ENCODE measurements at places on chromosomes 16 and 17.
A peak's percentile ranks its signal among the peaks of the same experiment; 100 is the strongest.

DNA sequence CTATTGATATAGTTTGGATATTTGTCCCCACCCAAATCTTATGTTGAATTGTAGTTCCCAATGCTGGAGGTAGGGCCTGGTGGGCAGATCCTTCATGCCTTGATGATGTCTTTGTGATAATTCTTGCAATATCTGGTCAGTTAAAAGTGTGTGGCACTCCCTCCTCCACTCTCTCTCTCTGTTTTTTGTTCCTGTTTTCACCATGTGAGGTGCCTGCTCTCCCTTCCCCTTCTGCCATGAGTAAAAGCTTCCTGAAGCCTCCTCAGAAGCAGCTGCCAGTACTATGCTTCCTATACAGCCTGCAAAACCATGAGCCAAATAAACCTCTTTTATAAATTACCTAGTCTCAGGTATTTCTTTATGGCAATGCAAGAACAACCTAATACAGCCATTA is 47.3 kb downstream of the TOM1L2 start:
- DNase-seq: no peak

DNA sequence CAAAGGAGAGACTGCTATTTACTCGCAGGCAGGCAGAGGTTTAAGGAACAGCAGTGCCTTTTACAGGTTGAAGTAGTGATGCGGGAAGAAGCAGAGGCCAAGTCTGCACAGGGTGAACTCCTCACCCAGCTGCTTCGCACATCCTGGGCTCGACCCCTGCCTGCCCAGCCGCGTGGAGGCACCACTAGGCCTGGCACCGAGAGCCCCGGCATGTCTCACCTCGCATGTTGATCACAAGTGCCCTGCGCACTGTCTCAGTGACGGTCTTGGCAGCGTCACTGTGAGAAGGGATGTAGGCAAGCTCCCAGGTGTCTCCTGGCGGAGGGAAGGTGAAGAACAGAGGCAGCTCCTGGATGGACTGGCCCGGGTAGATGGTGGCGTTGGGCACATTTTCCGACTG is 14.7 kb downstream of the ABCA3 start:
- no peak for DNase-seq

GRCh38 chr16:67967183-67967957 is 1.1 kb downstream of the SLC12A4 start:
- DNase-seq: no peak

GRCh38 chr16:71933913-71934695 is 38.8 kb downstream of the IST1 start:
- no peak for DNase-seq

DNA sequence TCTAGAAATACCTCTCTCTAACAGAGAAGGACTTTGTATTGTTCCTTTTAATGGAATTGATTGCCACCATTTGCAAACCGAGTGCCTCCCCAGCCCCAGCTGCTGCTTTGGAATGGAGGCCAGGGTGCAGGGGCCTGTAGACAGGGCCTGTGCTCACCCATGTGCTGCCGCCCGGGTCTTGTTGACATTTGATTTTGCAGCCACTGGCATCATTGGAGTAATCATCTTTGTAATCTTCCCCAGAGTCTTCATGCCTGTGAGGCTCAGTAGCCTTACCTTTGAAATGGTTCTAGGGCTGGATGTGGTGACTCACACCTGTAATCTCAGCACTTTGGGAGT is 119.8 kb downstream of the CLEC16A start:
- DNase-seq: no peak

GRCh38 chr17:1492249-1493206 is at the start of gene MYO1C:
Gene MYO1C, minus strand, starts transcription at chr17:1492686. Its CDS starts 199 bp downstream, at chr17:1492487.
- no peak for DNase-seq

GRCh38 chr16:12811441-12812383 is 8.0 kb upstream of the CPPED1 start:
- DNase-seq: no peak

- DNase-seq: no peak
Measured at GRCh38 chr16:79329166-79329521, 271.4 kb downstream of the MAF start.

- no peak for DNase-seq
Measured at GRCh38 chr17:51402899-51403298, 142.6 kb downstream of the UTP18 start.

- no peak for DNase-seq
Measured at GRCh38 chr17:2964831-2965230, 98.6 kb downstream of the OR1D5 start.

DNA sequence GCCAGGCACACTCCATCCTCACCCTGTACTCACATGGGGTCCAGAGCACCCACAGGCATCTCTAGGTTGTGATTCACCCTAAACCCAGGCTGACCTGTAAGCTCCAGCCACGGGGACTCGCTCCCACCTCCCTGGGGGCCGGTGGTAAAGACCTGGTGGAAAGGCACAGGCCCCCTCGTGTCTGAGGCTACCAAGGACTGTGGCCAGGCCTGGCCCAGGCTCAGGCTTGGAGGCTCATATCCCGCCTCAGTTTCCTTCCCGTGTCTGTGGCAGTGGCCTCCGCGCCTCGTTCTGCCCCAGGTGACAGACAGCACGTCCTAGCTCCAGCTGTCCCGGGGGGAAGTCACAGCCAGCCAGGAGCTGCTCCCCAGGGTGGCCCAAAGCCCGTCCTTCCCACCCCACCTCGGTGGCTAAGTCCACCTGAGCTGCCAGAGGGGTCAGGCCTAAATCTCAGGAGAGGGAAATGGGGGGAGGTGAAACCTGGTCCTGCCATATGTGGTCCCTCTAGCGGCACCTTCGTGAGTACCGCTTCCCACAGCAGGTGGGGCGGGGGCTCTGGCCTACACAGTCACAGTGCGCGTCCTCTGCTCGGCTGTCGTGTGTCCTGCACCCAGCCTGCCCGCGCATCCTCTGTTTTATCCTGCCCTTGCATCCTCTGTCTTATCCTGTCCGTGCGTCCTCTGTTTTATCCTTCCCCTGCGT is 12.6 kb downstream of the CDH15 start:
- DNase-seq: no peak

- no peak for DNase-seq
Measured at GRCh38 chr17:45904866-45905265, 10.5 kb downstream of the MAPT start.

GRCh38 chr17:5219536-5219935 is 15.1 kb downstream of the SCIMP start:
- no peak for DNase-seq

DNA sequence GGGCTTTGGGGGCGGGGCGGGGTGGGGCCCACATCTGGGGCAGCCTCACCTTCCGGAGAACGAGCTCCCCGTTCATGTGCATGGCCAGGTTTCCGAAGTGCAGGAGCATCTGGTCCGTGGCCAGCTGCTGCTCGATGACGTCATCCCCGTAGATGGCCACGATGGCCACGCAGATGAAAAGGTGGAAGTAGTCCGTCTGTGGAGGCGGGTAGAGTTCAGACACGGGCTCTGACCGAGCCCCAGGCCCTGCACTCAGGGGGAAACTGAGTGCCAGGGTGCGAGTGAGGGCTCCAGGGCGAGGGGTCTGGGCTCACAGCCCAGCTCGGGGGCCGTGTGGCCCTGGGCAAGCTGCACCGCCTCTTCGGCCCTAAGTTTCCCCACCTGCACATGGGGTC is 93.7 kb downstream of the TBC1D16 start:
- DNase-seq: no peak

DNA sequence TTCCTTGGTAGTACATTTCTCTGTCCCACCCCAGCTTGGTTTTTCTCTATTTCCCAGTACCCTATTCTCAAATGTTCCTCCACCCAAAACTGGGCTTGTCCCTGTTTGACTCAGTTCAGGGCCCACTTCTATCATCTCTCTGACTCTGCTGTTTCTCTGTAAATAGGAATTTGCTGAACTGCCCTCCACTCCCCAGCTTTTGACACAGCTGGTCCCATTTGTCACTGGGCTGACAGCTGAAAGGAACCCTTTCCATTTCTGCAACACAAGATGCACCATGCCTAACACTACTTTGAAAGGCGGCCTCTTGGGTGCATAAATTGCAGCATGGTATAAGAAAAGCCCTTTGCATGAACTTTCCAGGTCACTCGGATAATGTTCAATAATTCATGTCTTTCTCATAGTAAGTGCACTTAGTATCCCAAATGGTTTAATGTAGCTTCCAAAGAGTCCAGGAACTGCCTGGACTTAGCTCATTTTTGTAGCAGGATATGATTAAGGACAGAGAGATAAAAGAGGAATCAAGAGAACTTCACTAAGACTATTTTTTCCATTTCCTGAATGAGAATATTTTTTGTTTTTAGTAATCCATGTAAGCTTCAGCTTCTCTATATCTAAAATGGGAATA is 256.7 kb downstream of the CDH11 start:
- no peak for DNase-seq

DNA sequence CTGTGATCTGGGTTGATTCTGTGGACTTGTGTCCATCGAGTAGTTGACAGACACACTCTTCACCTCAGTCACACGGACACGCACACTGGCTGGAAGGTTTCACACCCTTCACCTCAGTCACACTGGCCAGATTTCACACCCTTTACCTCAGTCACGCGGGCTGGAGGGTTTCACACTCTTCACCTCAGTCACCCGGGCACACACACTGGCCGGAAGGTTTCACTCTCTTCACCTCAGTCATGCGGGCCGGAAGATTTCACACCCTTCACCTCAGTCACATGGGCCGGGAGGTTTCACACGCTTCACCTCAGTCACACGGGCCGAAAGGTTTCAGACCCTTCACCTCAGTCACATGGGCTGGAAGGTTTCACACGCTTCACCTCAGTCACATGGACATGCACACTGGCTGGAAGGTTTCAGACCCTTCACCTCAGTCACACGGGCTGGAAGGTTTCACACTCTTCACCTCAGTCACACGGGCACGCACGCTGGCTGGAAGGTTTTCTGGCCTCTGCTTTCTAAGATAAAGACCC is 96.2 kb downstream of the PGS1 start:
- no peak for DNase-seq

GRCh38 chr17:75390982-75391381 is 14.5 kb downstream of the GRB2 start:
- DNase-seq: no peak

GRCh38 chr16:52757746-52758472 is 211.0 kb upstream of the TOX3 start:
- DNase-seq: no peak

- no peak for DNase-seq
Measured at GRCh38 chr16:31132303-31132979, 3.1 kb downstream of the PRSS8 start.

DNA sequence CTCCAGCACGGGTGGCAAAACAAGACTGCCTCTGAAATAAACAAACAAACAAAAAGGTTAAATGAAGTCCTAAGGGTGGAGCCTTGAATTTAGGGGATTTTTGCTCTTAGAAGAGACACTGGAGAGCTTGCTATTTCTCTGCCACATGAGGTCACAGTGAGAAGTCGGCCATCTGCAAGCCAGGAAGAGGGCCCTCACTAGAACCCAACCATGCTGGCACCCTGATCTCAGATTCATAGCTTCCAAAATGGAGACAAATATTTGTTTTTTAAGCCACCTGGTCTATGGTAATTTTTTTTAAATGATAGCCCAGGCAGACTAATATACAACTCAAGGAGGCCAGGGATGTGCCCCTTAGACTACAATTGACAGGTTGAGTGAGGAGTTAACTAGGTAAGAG is 255.5 kb downstream of the XYLT1 start:
- no peak for DNase-seq

GRCh38 chr16:27449434-27450195 is 47.6 kb downstream of the IL21R start:
- no peak for DNase-seq

- DNase-seq: peak; percentile 62
Measured at GRCh38 chr17:40345161-40345993, 19.2 kb downstream of the GJD3 start.

- no peak for DNase-seq
Measured at GRCh38 chr17:46141645-46142044, 51.6 kb downstream of the KANSL1 start.

DNA sequence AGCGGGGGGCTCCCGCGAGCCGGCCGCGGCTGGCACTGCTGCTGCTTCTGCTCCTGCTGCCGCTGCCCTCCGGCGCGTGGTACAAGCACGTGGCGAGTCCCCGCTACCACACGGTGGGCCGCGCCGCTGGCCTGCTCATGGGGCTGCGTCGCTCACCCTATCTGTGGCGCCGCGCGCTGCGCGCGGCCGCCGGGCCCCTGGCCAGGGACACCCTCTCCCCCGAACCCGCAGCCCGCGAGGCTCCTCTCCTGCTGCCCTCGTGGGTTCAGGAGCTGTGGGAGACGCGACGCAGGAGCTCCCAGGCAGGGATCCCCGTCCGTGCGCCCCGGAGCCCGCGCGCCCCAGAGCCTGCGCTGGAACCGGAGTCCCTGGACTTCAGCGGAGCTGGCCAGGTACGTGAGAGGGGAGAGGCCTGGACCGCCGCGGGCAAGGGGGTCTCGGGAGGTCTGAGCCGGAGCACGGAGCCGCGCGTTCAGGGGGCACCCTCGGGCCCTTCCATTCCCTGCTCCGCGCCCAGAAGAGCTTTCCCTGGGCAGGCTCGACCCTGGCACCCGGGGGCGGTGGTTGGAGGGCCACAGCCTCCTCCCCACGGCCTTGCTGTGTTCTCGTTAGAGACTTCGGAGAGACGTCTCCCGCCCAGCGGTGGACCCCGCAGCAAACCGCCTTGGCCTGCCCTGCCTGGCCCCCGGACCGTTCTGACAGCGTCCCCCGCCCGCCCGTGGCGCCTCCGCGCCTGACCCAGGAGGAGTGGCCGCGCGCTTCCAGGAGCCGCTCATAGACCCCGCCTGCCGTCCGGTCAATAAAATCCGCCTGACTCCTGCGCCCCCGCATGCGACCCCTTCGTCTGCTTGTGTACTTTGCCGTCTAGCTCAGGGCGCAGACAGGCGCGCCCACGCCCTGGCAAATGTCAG is 591 bp downstream of the NPW start:
- no peak for DNase-seq

GRCh38 chr17:1918346-1919162 is 88.7 kb downstream of the RPA1 start:
- DNase-seq: no peak

DNA sequence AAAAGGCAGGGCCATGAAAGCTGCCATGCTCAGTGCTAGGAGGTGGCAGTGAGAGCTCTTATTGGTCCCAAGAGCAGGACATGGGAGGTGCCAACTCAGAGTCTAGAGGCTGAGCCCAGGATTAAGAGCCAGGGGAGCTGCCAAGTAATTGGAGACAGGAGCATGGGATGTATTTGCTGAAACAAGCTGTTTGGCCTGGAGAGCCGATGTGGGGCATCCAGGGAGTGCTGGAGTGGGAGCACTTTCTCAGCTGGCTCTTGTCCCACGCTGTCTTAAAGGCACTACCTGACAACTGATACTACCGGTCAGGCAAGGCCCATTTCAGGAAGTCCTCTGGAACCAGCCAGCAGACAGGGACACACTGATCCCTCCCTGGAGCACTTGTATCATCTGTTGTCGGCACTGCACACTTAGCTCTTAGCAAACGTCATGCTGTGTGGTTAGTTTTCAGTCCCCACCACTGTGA is 19.3 kb downstream of the ANKFN1 start:
- no peak for DNase-seq

All from amygdala (tissue), 56 donors.